PC-9 (cell line): ENCODE measurements at places on chromosomes 4 and X.

DNA sequence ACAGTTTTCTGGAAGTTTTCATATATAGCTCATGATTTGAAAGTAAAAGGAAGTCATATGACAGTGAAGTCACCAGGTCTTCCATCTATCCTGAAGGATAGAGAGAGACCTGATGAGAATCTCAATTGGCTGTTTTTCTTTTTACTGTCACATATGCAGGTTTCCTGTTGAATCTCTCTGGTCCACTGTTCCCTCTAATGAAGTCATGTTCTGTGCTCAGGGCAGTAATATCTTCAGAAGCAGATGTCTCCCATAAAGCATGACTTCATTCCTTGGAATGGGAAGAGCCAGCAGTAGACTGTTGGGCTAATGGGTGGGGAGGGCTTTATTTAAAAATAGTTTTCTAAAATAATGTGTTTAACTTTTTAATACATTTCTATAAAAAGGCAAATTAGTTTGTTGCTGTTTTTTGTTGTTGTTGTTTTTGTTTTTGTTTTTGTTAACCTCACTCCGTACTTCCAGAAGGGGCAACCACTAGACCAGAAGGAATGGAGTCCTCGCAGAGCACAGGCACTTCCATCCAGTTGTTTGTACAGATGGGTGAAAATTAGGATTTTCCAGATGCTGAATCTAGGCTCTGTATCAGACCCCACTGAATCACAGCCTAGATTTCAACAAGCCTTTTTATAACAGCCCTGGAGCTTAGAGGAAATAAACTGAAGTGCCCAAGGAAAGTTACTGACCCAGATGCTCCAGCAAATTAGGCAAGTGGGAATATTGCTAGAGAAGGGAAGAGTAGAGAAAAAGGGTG, 54.2 kb downstream of the AWAT2 start:
- DNase-seq, result no peak

GRCh38 chr4:22363036-22363435, 152.8 kb downstream of the ADGRA3 start:
- DNase-seq, result no peak

GRCh38 chr4:104064646-104065577, 345.1 kb upstream of the TACR3 start:
- no peak for DNase-seq

DNA sequence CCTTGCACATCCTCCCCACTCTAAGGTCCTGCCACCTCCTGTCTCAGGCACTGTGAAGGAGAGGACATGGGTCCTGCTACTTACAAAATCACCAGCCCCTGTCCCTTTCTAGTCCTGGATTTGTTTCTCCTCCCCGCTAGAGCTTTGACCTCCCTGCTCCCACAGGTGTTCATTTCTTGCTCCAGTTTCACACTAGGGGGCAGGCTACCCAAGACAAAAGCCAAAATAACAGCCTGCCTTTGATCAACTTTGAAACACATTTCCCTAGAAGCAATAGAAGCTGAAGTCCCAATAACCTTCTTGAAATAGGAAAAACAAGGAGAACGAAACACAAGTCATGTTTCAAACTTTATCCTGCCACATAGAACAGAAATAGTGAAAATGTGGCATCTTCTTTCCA, 164.4 kb downstream of the QDPR start:
- DNase-seq, result no peak

DNA sequence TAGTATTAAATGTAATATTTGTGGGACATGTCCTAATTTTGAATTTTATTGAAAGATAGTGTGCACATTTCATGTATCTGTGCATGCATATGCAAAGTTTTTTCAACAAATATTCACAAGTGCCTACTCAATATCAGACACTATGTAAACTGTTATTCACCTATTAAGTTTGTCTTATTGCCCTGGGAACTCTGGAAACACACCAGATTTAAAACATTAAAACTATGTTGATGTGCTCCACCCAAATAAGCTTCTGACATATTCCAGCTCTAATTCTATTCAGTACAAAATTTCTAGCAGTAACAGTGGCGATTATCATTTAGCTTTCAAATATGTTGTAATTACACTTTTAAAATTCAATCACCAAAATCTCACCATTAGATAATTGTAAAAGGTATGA, 183.1 kb upstream of the TTC29 start:
- DNase-seq, result no peak

DNA sequence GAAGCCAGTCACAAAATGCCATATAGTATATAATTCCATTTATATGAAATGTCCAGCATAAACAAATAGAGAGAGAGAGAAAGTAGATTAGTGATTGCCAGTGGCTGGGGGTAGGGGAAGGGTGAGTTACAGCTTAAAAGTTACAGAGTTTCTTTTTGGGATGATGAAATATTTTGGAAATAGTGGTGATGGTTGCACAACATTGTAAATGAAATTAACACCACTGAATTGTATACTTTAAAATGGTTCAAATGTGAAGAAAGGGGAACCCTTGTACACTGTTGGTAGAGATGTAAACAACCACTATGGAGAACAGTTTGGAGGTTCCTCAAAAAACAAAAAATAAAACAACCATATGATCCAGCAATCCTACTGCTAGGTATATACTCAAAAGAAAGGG, 131.2 kb upstream of the GPC4 start:
- no peak for DNase-seq

DNA sequence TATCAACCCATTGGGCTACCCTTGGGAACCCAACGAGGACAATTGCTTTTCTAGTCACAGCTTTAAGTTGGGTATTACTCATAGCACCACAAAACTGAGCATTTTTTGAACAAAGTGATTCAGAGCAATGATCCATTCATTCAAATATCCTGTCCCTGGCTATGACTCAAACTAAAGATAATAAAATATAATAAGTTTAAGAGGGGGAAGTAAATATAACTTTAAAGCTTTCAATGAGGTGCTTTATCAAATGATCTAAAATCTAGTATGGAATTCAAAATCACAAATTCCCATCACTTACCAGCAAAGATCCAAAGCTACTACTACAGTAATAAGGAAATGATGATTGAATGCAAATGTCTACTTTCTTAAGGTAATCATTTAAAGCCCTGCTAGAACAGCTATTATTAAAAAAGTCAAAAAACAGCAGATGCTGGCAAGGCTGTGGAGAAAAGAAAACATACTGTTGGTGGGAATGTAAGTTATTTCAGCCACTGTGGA, 39.8 kb upstream of the S100G start:
- DNase-seq, result no peak

DNA sequence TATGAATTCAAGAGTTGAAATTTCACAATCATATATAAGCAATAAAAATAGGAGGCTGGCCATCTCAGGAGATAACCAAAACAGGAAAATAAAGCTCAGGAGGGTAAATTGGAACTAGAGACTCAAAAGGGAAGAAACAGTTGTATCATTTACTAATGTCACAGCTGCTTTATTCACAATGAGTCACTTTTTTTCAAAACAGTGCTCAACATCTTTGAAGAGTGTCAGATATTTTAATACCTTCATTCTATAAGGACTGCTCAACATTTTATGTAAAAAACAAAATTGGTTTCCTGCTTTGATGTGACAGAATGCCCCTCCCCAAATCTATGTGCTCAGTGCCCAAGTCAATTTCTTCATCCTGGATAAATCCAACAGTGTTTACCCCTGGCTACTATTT, 97.7 kb downstream of the DDX60 start:
- no peak for DNase-seq

DNA sequence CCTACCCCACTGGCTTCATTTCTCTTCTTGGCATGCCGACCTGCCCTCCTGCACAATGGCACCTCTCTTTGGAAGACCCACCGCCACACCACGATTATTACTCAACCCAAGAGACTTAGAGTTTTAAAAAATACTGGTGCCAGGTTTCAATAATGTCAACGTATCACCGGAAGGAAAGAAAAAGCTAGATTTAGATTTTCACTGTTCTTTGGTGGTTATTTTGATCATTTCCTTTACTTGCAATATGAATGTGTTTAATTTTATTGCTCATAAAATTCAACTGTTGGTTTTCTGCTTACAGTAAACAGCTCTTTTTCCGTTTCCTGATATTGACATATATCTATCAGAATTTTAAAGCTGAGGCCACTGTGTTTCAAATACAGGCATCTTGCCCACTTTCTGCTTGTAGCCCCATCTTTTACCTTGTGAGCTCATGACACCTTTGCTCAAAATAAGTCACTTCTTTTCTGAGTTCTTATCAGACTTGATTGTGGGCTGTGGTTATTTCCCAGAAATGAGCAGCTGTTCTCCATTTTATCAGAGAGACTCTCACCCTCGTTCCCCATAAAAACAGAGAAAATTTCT, 439.1 kb downstream of the INPP4B start:
- DNase-seq, result no peak

GRCh38 chr4:7822877-7823276, 116.8 kb downstream of the AFAP1 start:
- no peak for DNase-seq

- DNase-seq, result no peak
Measured at GRCh38 chr4:40192114-40193015, 4.5 kb upstream of the RHOH start.

DNA sequence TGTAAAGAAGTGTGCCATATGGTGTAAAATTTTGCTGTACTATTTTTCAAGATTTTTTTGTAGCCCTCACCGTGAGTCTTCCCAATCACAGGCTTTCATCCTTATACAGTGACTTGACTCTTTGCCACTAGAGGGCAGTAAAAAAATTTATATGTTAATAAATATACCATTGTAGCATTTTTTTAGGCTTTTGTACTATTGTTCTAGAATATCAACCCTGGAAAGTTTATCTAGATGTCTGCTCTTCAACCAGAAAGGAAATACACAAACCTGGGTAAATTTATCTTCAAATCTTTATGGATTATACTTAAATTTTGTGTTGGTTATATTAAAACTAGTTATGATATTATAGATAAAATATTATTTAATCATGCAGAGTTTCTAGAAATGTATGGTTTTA, 235.3 kb downstream of the TENM3 start:
- DNase-seq, result no peak

DNA sequence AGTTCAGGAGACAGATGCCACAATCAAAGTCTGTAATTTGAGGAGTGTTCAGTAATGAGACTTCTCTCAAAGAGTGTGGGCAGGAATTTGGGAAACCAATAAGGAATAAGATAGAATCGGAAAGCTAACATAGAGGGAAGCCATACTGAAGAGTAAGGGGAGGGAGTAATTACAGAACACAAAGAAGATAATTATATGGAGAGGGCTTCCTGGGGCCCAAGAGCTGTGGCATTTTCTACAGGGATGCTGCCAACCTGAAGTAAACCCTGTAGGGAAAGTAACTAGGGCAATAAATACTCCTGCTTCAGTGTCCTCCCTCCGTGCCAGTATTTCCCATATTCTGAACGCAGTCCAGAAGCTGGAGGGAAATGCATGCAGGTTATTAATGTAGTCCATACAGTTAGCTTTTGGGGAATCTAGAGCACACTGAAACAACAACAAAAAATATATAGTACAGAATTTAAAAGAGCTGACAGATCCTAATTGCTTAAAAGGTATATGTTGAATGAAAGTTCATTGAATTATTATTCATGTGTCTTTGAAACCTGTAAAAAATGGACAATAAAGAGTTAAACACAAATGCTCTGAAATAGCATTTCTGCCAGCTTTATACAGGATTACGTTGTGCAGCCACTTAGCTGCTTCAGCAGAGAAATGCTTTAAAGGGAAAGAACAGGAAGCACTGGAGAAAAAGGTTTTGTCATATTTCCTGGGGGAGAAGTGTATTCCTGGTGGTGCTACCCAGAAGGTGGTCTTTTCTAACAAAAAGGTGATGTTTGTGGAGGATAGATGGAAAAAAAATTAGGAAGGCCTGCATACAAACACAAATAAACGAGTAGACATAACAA, 48.0 kb downstream of the CXXC4 start:
- no peak for DNase-seq
